CD4-positive, alpha-beta T cell treated with Interferon gamma for 1 hour (primary cell): ENCODE measurements at places on chromosomes 13 and 19.
A peak's percentile ranks its signal among the peaks of the same experiment; 100 is the strongest.

- DNase-seq = no peak
Measured at GRCh38 chr13:75566658-75567057, 17.1 kb downstream of the UCHL3 start.

DNA sequence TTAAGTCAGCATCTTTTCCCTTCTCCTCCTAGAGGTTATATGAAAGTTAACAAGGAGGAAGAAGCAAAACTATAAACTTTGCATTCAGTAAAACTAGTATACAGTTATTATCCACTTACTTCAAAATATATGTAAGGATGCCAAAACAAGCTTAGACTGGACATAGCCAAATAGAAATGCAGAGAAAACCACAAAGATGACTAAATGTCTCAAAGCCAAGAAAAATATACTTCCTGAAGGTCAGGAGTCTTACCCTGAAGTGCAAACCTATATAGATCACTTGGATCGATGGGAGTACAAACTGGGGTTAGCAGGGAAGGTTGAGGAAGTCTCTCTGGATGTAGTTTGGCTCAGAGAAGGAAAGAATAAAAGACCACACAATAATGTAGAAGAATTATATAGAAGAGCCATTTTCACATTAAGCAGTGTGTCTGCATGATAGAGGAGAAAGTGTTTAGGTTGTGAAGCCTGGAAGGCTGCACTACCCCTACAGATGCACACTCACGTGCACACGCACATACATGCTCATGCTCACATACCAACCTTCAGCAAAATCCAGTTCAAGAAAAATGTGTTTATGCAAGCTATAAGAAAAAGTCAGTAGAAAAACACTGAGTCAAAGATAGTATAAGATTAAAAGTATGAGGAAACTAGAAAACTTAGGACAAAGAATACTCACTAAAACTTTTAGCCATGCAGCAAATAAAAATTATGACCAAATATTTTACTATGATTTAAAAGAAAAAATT, 112.1 kb upstream of the RXFP2 start:
- DNase-seq = no peak

- no peak for DNase-seq
Measured at GRCh38 chr13:70237131-70237530, 128.9 kb upstream of the KLHL1 start.

- no peak for DNase-seq
Measured at GRCh38 chr13:59680429-59681024, 483.2 kb downstream of the DIAPH3 start.

- no peak for DNase-seq
Measured at GRCh38 chr13:70708775-70709174, 600.5 kb upstream of the KLHL1 start.

DNA sequence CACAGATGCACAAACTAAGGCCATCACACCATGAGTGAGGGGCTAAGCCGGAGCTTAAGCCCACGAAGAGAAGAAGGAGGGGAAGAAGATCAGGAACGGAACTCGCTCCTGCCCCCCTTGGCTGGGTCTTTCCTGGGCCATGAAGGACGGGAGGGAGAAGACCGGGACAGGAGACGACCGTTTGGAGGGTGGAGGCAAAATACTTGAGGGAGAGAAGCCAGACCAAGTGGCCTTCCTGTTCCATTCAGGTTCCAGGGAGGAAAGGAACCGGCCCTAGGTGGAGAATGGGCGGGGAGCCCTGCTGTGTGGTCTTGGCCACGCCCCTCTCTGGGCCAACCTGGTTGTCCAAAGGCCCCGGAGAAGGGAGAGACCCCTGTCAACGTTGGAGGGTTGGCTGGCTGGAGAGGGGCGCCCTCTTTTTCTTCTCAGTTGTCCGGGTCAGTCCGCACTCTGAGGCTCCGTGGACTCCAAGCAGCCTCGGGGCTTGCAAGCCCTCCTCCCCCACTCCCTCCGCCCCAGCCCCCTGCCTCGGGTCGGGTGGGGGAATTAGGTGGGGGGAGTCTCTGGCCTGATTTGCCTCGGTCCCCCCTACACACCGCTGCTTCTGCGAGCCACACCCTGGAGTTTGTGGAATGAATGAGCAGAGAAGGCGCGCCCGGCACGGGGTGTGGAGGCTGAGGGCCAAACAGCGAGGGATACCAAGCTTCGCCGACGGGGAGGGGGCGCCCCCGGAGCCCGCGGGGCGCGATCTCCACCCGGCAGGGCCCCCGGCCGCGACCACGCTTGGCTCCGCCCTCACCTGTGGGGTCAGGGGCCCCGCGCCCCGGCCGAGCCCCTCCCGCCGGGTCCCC, 757 bp downstream of the FBN3 start:
- DNase-seq = no peak

DNA sequence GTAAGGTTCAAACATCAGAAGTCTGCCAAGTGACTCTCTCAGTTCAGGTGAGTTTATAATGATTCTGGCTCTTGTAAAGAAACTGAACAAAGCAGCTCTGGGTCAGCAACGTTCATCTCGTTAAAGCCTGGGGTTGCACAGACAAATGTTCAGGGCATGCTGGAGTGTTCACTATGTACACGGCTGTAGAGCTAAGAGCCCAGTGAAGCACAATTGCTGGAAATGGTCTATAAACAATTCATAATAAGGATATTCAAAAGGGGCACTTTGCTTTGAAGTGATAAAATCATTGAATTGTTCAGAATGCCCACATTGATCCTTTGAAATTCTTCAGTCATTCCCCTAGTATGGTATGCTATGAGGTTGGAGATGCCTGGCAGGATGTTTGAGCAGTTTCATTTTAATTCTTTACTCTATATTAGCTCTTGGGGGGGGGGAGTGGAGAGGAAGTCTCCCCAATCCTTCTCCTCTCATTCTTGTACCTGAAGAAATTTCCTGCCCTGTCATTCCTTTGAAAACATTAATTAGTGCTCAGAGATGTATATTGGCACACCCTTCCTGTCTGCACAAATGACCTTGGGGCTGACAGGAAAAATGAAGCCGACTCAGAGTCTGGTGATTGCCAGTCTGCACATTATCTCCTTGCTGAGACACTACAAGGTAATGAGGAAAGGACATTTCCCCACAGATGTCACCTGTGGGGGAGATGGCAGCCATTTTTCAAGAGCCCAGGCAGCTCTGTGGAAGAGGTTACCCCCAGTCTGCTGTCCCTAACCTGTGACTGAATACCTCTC, 145.5 kb downstream of the DLEU7 start:
- no peak for DNase-seq

DNA sequence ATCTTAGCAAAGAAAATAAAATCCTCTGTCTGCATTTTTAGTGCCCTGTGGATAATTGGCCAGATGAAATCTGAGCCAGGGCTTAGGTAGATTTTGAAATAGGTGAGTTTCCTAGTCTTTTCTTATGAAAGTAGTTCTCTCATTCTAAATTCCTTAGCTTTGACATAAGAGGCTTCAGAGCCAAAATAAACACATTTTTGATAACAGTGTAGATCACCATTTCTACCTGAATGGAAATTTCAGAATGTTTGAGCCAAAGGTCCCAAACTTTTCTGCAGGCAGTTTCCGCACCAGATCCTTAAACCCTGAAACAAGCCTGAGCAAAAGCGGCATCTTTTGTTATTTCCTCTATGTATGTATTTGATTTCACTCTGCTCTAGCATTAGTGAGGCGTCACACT, 551.2 kb downstream of the EFNB2 start:
- DNase-seq = no peak

GRCh38 chr13:46522748-46523030, 30.3 kb upstream of the LRCH1 start:
- no peak for DNase-seq

GRCh38 chr13:60311527-60311926, 85.5 kb upstream of the TDRD3 start:
- no peak for DNase-seq

GRCh38 chr13:94427313-94427953, 52.0 kb downstream of the DCT start:
- no peak for DNase-seq

GRCh38 chr19:13031917-13032623, 36.8 kb downstream of the NFIX start:
- DNase-seq = no peak

DNA sequence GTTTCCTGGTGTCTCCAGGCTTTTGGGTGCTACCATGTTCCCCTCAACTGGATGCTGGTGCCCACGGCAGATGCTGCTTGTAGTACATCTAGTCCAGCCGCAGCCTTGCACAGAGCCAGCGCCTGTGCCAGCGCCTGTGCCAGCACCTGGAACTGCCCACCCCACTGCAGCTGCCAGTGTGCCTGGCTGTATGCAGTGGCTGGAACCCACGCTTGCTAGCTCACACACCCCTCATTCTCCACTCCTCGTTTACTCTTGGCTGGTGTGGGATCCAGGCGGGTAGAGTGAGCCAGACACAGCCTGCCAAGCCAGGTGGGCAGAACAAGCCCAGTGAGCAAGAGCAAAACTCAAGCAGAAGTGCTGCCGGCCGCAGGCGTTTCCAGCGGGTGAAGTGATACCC, 428.6 kb downstream of the SLITRK1 start:
- DNase-seq = no peak

DNA sequence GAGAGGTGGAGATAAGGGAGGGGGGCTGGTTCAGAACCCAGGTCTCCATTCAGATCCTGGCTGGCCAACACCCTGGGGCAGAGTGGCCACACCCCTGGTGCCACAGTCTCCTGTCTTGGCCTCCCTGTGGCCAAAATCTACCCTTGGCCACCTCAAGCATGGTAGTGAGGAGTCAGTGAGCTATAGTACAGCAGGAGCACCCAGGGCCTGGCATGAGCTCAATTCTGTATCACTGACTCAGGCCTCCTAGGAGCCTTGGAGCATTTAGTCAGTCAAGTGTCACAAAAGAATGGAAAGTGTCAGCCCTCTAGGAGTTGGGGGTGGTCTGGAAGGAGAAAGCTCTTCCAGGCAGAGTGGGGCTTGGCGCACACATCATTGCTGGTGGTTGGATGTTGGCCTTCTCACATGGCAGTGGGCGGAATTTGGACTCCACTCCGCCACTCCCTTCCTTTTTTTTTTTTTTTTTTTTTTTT, 6.6 kb upstream of the CD79A start:
- DNase-seq = no peak

DNA sequence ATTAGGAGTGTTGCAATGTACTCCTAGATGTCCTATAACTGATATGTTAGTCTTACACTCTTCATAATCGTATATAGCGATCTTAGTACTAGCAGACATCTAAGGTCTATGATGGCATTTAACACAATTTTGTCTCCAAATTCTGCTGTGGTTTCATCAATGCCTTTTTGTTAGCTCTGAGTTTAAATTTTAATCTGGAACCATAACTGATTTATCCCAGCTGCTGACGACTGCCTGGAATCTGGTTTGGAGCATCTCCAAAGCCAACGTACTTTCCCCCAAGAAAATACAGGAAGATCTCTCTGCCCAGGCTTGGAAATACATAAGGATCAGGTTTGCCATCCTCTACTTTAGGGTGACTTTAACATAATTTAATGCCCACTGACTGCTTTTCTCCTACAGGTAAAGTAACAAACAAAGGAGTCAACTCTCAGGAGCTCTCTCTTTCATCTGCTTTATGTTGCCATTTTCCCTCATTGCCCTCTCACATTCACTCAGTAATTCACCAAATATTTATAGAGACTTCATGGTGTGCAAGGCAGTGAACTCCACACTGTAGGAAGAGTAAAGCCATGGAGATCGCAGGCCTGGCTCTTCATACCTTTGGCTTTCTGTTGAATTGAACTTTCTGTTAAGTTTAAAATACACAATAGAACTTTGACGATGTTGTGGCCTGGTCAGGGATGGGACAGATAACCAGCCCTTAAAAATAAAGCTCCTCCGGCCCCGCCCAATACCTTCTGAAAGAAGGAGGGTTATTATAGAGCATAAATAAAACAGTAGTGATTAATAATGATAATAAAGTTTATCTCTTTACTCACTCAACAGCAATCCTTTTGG, 23.3 kb upstream of the SPART start:
- no peak for DNase-seq

DNA sequence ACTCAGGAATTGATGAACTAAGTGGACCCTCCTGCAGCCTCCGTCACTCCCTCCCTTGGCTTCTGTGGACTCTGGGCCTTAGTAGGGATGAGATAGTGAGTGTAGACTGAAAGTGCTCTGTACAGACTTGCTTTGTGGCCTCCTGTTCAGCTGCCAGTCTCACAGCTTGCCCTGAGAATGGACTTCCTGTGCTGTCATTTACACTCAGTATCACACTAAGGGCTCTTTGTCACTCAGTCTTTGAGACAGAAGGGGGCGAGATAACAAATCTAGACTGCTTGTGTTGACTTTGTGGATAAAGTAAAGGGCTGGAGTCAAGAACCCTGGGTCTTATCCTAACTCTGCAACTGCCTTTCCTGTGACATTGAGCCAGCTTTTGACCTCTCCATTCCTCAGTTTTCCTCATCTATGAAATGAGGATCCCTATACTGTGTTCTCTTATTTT, 21.0 kb upstream of the SPRY2 start:
- DNase-seq = no peak

GRCh38 chr13:80962855-80963254, 621.9 kb upstream of the SPRY2 start:
- no peak for DNase-seq

DNA sequence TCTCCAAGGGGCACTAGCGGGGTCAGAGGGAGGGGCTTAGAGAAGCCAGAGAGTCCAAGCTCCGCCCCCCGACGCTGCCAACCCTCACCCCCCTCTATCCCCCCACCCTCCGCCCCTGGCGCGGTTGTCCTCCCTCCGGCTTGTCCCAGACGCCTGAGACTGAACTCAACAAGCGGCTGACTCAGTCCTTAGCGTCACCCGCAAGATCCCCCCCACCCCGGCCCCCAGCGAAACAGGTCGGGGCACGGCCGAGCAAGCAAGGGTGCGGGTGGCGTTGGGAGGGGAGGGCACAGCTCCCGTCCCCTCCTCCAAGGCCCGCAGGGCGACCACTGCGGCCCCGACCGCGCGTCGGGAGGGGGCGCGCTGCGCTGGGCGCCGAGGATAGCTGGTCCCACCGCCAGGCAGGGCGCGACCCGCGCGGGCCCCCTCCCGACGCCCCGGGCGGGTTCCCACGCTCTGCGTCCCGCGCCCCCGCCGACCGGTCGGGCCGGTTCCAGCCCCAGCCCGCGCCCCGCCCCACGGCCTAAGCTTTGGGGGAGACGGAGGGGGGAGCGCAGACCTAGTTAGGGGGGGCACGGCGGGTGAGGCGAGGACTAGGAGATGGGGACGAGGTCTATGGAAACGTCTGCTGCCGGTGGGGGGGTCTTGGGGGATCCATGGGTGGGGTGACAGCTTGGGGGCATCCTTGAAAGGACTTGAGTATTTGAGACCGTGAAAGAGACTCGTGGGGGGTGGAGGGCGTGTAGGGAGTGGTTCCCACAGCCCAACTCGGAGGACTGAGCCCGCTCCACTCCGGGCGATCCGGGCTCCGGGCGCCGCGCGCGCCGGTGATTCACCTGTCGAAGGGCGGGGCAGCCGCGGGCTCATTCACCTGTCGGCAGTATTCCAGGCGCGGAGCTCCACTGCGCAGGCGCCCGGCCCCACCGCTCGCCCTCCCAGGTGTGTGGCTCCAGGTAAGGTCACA, 5.1 kb downstream of the NOTCH3 start:
- DNase-seq = no peak

- no peak for DNase-seq
Measured at GRCh38 chr19:35797663-35798062, 15.0 kb downstream of the PRODH2 start.

GRCh38 chr19:53983457-53984289, 7.8 kb upstream of the CACNG6 start:
- DNase-seq = no peak

GRCh38 chr19:44141191-44142058, at the start of gene ZNF234:
TSS of gene ZNF234 (plus strand) at chr19:44141554. CDS start at chr19:44144633, 3,079 bp downstream.
- DNase-seq = peak; percentile 66

- no peak for DNase-seq
Measured at GRCh38 chr13:34822650-34823049, 119.4 kb upstream of the NBEA start.
